ENCODE measurements at places on chromosomes 3 and 15.

GRCh38 chr3:114307222-114307830 lies 13.5 kb downstream of the TIGIT start:
- no peak for DNase-seq

DNA sequence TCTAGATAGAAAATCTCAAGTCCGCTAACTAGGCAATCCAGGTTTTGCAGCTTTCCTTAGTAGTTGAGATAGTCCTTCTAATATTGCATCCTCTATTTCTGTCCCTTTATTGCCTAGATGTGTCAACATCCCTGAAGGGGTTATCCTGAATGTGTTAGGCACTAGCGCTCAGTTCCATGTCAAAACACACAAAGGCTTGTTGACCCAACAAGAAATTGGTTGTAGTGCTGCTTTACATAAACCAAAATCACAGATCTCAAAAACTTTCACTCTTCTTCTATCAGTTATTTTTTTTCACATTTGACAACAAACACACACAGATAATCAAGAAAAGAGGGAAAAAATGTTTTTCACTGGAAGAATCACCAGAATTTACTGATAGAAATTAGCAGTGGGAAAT lies 51.4 kb upstream of the SOX2 start:
- DNase-seq, result no peak

GRCh38 chr3:184259396-184259877 lies 1.9 kb downstream of the CAMK2N2 start:
- DNase-seq, result no peak

- no peak for DNase-seq
Measured at GRCh38 chr3:77142578-77142977, 102.7 kb downstream of the ROBO2 start.

DNA sequence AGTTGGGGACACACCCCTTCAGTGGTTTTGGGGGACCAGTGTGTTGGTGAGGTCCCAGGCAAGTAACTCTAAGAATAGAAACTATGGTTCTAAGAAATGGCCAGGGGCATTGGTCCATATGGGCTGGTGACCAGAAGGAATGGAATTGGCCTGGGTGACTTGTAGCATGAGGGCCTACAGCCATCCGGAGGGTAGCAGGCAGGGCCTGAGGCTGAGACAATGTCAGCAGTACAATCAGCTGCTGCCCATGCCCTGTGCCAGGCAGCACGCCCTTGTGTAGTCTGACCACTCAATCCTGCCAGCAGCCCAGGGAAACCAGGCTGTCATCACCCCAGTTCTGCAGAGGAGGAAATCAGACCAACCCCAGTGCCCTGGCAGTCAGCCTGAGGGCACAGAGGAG lies 100.6 kb downstream of the DNAJB8 start:
- no peak for DNase-seq

DNA sequence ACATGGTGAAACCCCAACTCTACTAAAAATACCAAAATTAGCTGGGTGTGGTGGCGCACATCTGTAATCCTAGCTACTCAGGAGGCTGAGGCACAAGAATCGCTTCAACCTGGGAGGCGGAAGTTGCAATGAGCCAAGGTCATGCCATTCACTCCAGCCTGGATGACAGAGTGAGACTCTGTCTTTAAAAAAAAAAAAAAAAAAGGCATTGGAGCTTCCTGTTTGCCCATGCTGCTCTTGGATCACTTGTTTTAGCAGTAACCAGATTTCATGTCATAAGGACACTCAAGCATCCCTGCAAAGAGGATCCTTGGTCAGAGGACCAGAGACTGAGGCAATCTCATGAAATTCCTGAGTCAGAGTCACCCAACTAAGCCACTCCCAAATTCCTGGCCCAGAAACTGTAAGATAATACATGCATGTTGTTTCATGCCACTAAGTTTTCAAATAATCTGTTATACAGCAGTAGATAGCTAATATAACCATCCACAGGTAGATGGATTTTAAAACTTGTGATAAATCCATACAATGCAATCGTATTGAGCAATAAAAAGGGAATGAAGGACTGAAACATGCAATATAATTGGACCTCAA lies 82.0 kb upstream of the XXYLT1 start:
- DNase-seq, result no peak

- DNase-seq, result no peak
Measured at GRCh38 chr3:58384381-58385090, 49.1 kb downstream of the PDHB start.

GRCh38 chr3:188901671-188902287 lies 270.0 kb upstream of the TPRG1 start:
- no peak for DNase-seq

- no peak for DNase-seq
Measured at GRCh38 chr3:127780536-127781400, 41.5 kb downstream of the MGLL start.

GRCh38 chr15:49904296-49904695 lies 214.7 kb downstream of the ATP8B4 start:
- DNase-seq, result no peak

DNA sequence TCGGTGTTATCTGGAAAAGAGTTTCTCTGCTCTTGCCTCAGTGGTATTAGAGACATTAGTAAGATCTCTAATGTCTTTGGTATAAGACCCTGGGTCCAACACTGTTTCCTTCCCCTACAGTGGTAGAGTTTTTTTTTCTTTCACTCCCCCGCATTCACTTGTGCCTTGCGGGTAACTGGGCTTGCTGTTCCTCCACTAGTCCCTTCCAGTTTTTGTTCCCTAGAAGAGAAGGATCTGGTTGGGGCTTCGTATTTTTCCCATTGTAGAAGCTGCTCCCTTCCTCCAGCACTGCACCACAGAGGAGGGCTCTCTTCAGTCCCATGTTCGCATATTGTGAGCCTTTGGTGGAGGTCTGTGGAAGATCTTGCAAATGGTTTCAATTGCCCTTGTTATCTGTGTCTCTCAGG lies 13.7 kb downstream of the CTDSPL2 start:
- no peak for DNase-seq

DNA sequence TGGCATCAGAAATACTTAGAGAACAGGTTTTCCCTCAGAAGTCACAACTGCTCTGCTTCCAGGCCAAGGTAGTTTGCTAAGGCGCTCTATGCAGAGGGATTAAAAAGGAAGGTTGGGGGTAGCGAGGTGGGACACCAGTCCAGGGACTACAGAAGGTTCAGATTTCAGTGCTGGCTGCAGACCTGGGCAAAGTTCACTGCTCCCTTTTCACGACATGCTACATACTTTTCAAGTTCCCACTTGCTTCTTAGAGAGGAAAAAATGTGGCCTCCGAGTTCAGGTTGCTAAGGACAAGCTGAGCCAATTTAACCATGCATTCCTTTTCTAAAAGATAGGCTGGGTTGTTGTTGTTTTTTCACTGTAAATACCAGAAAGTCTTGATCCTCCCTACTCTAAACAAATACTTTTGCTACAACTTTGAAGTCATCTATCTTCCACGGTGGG lies 158.6 kb upstream of the NR2F2 start:
- no peak for DNase-seq

DNA sequence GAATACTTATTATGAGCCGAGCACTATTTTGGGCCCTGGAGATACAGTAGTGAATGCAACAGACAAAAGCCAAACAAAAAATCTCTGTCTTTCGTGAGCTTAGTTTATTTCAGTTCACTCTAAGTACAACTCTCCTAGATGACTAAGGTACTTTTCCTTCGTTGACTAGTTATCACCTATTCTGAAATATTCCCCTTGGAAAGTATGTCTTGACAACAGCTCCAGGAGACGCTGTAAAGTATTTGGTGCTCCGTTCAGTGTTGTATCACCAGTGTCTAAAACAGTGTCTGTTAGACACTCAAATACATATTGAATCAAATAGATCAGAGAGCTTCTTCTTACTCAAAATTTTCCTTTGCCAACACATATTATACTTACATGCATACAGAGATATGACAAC lies 119.6 kb downstream of the TFDP2 start:
- no peak for DNase-seq

GRCh38 chr3:76656531-76657070 lies 383.3 kb upstream of the ROBO2 start:
- DNase-seq, result no peak

DNA sequence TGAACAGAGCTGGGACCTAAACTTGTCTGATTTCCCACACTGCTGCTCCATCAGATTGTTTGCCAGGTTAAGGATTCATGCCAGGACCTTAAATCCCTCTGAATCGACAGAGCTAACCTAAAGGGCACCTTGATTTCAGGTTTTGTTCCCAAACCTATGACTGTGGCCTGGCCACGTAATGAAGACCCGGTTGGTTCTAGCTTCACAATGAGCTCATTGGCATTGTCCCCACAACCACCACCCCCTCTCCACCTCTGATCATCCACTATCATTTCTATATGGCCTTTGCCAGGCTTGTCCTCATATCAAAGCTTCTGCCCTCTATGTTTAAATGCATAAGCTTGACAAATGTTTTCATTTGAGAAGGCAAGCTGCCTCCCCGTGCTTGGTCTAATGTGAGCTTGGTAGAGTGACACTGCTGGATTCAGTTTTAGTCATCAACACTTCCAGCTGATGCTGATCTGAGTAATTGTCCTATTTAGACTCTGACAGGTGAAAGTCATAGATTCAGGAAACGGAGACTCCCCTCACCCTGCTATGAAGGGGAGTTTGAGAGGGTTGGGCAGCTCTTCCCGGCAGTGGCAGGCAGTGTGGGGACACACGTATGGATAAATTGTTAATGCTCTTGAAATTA lies 407.1 kb upstream of the CFAP20DC start:
- no peak for DNase-seq

- DNase-seq, result no peak
Measured at GRCh38 chr15:61155741-61156700, 73.1 kb downstream of the RORA start.

DNA sequence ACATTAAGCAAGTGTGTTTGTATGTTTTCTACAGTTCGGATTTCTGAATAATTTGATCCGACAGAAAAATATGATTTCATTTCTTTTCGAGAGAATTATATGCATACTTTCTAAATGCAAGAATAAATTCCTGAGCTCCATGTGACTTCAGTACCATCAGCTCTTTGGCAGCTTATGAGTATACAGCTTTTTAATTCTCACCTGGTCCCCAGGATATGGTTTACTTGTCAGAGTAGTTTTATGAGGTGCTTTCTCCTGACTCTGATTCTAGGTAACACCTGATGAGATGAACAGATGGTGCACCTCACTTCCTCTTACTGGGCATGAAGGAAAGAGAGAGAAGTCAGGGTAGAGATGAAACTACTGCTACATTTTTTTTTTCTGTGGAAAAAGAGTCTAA lies 3.1 kb downstream of the HGD start:
- DNase-seq, result no peak

- DNase-seq, result no peak
Measured at GRCh38 chr15:75348034-75348561, 1.3 kb downstream of the NEIL1 start.

- no peak for DNase-seq
Measured at GRCh38 chr15:91520850-91521249, 332.7 kb upstream of the SLCO3A1 start.

GRCh38 chr3:183381179-183381578 lies 47.2 kb downstream of the MCF2L2 start:
- DNase-seq, result no peak

- no peak for DNase-seq
Measured at GRCh38 chr3:61627768-61628185, 66.4 kb downstream of the PTPRG start.

DNA sequence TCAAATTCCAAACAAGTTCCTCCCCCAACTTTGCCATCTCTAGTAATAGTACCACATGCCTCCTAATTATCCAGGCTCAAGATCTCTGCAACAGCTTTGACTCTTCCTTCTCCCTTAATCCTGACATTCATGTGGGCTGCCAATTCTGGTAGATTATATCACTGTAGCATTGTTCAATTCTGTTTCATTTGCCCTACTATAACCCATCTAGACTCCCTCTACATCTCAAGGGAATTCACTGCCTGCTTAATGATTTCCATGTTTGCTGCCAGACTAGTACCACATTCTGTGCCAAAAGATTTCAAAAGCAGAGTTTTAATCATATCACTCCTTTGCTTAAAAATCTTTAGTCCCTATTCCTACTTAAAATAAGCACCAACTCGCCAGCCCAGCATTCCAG lies 34.6 kb upstream of the PPIB start:
- DNase-seq, result no peak

DNA sequence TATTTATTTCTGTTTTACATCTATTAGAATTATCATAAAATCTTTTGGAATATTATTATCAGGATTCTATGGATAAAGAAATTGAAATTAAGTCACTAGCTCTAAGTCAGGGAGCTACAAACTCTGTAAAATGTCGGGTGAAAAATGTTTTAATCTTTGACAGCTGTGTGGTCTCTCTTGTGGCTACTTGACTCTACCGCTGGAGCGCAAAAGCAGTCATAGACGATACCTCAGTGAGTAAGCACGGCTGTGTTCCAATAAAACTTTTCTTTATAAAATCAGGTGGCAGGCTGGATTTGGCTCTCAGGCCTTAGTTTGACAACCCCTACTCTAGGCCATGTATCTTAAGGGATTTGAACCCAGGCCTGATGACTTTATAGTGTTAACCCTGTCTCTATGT lies 88.5 kb upstream of the PFN2 start:
- no peak for DNase-seq

DNA sequence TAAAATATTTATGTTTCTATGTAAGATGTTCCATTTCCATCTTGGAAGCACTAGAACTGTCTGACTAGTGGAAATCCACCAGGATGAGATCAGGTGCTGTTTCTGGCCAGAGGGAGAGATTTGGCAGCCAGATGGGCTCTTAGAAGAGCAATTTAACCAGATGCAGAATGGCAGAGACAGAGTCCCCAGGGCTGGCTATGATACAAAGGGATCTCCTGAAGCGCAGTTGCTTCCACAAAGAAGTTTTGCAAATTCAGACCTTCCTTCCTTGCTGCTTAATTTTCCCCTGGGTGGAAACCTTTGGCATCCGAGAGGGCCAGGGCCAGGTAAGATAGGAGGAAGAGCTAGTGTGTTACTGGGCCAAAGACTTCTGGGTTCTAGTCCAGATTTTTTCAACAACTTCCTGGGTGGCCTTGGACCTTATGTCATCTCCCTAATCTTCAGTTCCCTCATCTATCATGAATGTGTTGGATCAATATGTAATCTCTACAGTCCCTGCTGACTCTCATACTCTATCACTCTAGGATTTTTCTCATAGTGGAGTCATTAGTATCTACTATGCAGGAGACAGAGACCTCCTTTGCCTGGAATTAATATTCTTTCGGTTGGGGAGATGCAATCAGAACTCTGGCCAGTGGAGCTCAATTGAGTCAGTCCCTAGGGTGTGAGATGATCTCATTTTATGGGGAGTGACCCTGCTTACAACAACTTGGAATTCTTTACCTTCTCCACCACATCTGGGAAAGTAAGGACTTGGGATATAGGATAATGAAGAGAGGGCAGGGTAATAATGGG lies 41.1 kb upstream of the NDUFB4 start:
- DNase-seq, result no peak

DNA sequence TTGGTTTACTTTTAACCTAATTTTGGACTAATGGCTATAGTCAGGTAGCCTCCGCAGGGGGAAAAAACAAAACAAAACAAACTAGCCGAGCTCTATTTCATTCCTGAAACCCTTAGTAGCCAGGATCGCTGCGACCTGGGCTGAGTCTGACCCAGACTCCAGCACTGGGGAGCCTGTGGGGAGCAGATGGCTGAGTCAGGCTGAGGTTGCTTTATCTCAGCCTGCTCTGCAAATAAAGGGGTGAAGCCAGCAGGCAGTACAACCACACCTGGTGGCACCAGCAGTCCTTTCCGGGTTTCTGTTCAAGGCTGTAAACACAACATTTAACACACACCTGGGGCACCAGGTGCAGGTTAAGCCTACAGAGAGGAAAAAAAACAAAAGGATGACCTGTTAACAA lies 27.3 kb downstream of the ABHD2 start:
- no peak for DNase-seq

GRCh38 chr3:147656023-147656422 lies 246.9 kb downstream of the ZIC1 start:
- no peak for DNase-seq

Measured in DND-41 (cell line).